ENCODE measurements at places on chromosomes 7 and 10. TPM values are rescaled to one million over a fixed set of nuclear protein-coding genes. Genes with fewer than 3 reads are reported as not detected.

- no peak for DNase-seq
Measured at GRCh38 chr10:107277591-107277990, 113.1 kb upstream of the SORCS1 start.

Gene CADPS2
- 15.1 TPM for polyA plus RNA-seq

DNA sequence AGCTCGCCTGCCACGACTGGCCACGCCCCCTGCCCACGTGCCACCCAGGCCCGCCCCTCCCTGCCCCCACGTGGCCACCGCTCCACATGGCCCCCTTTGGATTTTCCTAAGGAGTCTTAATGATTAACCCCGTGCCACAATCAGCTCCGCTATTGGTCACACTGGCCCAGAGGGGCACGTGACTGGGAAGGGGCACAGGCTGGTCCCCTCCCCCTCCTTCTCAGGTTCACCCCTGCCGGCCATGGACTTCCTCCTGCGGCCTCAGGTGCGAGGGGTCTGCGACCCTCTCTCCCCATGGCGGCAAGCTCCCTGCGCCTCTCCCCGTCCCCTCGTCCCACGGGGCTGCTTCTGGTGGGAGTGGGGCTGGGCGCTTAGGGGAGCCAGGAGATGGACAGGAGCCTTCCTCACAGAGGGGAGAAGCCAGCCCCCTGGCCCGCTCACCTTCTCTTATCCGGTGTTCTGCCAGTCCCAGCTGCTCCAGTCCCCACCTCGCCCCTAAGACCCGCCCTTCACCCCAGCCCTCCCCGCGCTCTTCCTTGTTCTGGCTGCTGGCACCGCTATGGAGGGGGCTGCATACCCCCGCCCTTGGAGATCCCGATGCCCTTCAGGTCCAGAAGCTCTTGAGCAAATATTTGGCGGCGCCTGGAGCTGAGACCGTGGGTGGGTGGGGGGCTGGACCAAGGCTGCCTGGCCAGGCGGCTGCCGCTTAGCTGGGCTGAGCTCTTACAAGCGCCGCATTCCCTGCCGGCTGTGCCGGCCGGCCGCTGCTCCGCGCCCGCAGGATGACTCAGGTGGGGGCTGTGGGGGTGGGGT lies 3.2 kb downstream of the SLC4A2 start:
- peak; percentile 96 for DNase-seq

- no peak for DNase-seq
Measured at GRCh38 chr7:111026806-111027205, 64.1 kb upstream of the LRRN3 start.

Gene SPACDR
- 1.4 TPM for polyA plus RNA-seq

DNA sequence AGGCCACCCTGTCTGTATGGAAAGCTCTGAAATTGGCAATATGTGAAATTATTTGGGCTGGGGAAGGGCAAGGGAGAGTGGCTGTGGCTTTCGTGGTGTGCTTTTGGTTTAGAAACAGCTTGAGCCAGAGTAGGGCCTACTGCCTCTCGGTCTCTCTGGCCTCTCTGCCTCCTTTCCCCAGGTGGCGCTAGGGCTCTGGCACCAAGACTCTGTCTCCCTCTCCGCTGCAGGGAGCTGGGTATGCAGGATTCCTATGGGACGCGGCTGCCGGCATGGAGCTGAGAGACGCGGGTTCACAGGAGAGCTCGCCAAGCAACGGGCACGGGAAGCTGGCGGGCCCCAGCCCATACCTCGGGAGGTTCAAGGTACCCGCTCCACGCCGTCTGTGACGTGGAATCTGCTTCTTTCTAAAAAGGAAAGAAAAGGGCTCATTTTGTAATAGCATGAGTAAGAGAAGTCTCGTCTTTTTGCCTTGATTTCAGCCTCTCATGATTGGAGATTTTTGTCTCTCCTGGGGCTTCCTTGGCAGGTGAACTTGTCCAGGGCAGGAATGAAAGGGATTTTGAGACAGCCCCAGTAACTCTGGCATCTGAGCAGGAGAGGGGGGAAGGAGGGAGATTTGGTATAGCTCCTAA lies 105.1 kb upstream of the ANLN start:
- no peak for DNase-seq

Gene FOXP2
- polyA plus RNA-seq: 9.7 TPM

GRCh38 chr10:133400624-133401424 lies 6.9 kb downstream of the MTG1 start:
- DNase-seq: no peak

Gene ZNF33B
- 48.5 TPM for polyA plus RNA-seq

GRCh38 chr10:62517252-62517651 lies 143.1 kb downstream of the ZNF365 start:
- no peak for DNase-seq

Gene TLX1
- polyA plus RNA-seq: 0.57 TPM

DNA sequence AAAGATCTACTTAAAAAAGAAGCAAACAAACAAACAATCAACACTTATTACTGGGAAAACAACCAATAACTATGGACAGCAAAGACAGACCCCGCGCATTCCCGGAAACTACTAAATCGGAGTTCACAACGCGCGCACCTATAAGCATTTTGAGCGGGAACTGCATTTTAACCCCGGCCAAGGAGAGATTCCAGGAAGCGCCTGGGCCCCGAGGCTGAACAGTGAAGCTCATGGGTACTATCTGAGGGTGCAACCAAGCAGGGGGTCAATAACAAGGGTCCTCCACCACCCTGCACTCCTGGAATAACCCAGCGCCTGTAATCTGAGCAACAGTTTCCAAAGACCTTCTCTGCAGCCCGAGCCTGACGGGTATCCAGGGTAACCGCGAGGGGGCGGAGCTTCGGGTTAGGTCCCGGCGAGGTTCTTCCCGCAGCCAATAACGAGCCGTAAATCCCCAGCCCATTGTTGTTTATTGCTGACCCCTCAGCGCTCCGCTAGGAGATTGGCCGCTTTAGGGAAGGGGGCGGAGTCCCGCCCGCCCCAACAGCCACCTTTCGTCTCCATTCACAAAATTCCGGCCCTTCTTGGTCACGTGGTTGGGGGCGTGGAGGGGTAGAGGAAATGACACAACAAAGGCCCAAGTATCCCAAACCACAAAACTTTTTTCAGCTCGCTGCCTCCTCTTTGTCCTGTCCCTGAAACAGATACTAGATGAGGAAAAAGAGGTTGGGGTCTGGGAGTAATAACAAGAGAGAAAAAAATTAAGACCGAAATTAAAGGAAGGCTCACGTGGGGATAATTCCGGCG lies 1.7 kb upstream of the ETV1 start:
- peak; percentile 95 for DNase-seq

DNA sequence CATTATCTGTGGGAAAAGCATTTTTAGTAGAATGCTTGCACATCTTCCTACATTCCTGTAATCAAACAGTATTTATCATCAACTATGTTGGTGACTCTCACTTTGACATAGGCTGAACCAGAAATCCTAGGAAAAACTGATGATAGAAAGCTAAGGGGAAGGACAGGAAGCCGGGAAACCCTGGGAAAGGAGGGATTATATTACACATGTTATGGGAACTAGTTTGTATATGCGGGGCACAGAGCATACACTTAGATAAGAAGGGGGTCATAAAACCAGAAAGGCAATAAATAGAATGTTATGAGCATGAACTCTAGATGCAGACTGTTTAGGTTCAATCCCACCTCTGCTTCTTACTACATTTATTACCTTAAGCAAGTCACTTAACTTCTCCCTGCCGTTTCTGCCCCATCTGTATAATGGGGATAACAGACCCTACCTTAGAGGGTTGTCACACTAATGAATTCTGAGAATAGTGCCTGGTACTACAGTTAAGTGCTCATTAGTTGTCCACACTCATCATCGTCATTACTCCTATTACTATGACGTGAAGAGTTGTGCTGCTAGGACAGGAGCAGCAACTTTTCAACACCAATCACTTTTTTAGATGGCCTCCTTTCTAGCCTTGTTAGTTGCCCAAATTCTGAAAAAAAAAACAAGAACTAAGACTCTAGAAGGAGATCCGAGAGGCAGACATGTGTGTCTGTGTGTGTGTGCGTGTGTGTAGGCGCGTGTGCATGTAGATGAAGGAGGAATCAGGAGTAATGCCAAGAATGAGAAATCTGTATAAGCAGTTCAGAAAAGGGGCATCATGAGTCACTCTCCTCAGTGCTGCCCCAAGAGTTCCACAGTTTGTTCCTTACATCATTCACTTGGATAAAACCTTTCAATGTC lies 52.2 kb downstream of the KMT2C start:
- DNase-seq: peak; percentile 27

GRCh38 chr7:75989500-75990388 lies 4.7 kb downstream of the TMEM120A start:
- DNase-seq: no peak

GRCh38 chr7:1358376-1359050 lies 100.8 kb downstream of the MICALL2 start:
- DNase-seq: no peak

GRCh38 chr10:92590623-92591549 lies 2.0 kb upstream of the KIF11 start:
- no peak for DNase-seq

- no peak for DNase-seq
Measured at GRCh38 chr10:24871011-24871935, 81.1 kb downstream of the PRTFDC1 start.

GRCh38 chr7:82445271-82445670 lies 1.7 kb upstream of the CACNA2D1 start:
- no peak for DNase-seq

GRCh38 chr10:61399406-61399805 lies 53.8 kb downstream of the TMEM26 start:
- no peak for DNase-seq

GRCh38 chr10:127135844-127136577 lies 60.4 kb downstream of the INSYN2A start:
- DNase-seq: no peak

Gene FGFBP3
- 1.9 TPM for polyA plus RNA-seq

- no peak for DNase-seq
Measured at GRCh38 chr7:2589341-2589740, 30.6 kb downstream of the IQCE start.

Gene BTBD16
- polyA plus RNA-seq: 0.79 TPM

GRCh38 chr10:21208666-21209316 lies 311.7 kb upstream of the NEBL start:
- no peak for DNase-seq

Gene SUN3
- polyA plus RNA-seq: not detected

Gene ZNF488
- polyA plus RNA-seq: 2.2 TPM

DNA sequence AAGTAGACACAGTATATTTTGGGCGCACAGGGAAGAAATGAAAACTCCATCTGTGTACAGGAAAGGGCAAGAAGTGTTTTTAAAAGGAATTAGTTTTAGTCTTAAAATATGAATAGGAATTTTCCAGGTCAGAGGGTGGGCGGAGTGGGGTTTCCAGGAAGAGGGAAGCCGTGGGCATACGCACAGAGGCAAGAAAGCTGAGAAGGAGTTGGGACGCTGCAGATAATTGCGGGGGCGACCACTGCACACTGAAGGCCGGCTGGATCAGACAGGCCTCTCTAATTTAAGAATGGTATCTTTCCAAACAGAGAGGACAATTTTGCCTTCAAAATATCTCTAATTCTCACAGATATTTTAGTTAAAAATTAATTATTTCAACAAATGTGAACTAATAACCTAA lies 189.1 kb upstream of the INHBA start:
- no peak for DNase-seq

DNA sequence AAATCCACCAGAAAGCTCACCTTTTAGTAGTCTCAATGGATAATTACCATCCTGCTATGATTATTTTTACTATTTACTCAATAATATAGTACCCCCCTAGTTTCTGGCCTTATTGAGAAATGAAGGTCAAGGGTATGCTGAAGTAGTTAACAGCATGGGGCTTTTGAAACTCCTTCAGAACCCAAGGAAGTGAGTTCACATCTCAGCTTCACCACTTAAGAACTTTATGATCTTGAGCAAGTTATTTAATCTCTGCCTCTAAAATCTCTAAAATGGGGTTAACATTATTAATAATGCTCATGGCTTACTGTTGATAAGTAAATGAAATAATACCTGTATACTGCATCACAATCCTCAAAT lies 5.8 kb downstream of the MTPN start:
- DNase-seq: no peak

Gene AZGP1
- polyA plus RNA-seq: 13.9 TPM

- DNase-seq: no peak
Measured at GRCh38 chr10:2686691-2687090, 380.7 kb upstream of the PFKP start.

Gene KNDC1
- polyA plus RNA-seq: 18.8 TPM

DNA sequence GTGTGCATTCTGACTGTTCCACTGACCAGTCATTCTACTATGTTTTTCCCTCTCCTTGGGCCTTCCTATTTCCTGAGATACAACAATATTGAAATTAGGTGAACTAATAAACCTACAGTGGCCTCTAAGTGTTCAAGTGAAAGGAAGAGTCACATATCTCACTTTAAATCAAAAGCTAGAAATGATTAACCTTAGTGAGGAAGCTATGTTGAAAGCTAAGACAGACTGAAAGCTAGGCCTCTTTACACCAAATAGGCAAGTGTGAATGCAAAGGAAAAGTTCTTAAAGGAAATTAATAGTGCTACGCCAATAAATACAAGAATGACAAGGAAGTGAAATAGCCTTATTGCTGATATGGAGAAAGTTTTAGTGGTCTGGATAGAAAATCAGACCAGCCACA lies 5.7 kb upstream of the DYNC1I1 start:
- DNase-seq: no peak

Gene PVRIG
- 1.5 TPM for polyA plus RNA-seq

- DNase-seq: no peak
Measured at GRCh38 chr10:125032474-125033020, 90.6 kb downstream of the ZRANB1 start.

Gene NPY4R
- 1.8 TPM for polyA plus RNA-seq

Measured in large intestine (tissue), 12 donors.